ENCODE measurements at places on chromosomes 11 and 22.

- DNase-seq: no peak
Measured at GRCh38 chr11:109783840-109784239, 309.4 kb upstream of the ZC3H12C start.

DNA sequence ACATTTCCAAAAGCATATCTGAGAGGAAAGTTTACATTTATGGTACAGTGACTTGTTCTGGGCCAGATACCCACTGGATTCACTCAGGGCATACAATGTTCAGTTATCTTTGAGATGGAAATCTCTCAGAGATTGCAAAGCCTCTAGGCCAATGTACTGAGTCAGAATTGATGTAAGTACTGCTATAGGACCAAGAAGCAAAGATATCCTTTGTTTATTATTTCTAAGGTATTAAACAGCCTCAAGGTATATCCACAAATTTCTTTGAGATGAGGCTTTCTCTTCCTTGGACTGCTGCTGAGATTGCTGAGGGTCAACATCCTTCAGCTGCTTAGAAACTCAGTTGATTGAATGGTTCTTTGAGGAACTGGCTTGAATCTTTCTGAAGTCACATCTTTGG, 484.0 kb downstream of the METTL15 start:
- peak; percentile 48 for DNase-seq

DNA sequence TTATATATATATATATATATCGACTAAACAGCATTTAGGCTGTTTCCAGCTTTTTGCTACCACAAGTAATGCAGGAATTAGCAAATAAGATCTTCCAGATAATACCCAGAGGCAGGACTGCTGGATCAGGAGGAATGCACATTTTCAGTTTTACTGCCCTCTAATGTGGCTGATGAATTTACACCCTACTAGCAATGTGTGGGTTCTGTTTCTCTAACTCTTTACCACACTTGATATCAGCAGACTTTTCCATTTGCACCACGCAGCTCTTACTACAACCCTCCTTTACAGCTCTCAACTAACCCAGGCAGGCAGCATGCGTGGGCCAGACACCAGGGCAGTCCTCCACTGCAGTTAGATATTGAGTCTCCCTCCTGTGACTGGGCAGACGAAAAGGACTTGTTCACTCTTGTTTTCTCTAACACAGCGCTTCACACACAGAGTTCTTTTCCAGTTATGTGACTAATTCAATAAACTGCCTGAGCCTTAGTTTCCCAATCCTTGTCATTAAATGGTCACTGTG, 67.7 kb downstream of the IGLL5 start:
- no peak for DNase-seq

DNA sequence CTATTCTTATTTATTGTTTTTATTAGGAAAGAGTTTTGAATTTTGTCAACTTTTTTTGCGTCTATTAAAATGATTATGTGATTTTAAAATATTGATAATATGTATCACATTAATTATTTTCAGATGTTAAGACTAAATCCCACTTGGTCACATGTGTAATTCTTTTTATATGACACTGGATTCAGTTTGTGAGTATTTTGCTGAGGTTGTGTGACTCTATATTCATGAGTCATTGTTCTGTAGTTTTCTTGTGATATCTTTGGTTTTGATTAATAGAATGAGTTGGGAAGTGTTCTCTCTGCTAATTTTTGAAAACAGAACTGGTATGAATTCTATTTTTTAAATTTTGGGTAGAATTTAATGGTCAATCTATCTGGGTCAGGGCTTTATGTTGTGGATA, 317.9 kb downstream of the ETS1 start:
- no peak for DNase-seq

DNA sequence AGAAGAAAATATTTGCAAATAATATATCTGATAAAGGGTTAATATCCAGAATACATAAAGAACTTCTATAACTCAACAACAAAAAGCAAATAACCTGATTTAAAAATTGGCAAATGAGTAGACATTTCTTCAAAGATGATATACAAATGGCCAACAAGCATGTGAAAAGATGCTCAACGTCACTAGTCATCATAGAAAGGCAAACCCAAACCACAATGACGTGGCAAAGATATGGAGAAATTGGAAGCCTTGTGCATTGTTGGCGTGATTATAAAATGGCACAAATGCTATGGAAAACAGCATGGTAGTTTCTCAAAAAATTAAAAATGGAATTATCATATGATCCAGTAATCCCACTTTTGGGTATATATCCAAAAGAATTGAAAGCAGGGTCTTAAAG, 466.3 kb downstream of the TBC1D22A start:
- no peak for DNase-seq

Data from NCI-H226 (cell line).